HEK293T (cell line): ENCODE measurements at places on chromosomes 1 and 21.

DNA sequence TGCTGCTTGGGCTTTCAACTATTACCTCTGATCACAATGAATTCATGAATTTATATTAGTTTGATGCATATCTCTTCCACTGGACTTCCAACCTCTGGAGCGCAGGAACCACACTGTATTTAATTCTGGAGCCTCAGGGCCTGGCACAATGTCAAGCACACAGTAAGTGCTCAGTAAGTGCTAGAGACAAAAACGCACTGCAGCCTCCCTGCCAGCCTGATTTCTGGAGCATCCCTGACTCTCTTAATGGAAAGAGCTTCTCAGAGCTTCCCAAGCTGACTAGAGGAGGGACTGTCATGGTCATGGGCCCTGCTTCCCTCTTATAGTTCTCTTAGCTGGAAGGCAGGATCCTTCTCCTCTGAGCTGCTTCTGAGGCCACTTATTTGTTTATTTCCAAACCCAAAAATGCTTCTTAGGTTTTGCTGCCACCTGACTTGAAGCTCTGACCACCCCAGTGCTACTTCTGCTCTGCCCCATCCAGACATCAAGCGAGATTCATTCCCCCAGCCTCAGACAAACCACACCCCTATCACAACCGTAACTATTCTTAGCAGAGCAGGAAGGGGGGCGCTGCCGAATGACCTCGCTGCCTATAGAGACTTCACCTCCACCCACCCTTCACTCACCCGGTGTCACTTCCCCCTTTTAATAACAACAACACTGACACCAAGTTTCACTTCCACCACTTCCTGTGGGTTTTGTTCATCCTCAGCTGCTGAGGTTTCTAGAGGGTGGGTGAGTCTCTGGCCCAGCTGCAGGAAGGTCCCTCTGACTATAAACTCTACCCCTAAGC, 33.6 kb downstream of the NUAK2 start:
- DNase-seq = no peak

DNA sequence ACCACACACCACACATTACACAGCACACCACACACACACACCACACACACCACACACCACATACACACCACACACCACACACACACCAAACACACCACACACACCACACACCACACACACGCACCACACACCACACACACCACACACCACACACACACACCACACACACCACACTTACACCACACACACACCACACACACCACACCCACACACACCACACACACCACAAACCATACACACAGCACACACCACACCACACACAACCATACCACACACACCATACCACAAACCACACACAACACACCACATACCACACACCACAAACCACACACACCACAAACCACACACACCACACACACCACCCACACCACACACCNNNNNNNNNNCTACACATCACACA, 40.9 kb upstream of the SIK1 start:
- no peak for DNase-seq

DNA sequence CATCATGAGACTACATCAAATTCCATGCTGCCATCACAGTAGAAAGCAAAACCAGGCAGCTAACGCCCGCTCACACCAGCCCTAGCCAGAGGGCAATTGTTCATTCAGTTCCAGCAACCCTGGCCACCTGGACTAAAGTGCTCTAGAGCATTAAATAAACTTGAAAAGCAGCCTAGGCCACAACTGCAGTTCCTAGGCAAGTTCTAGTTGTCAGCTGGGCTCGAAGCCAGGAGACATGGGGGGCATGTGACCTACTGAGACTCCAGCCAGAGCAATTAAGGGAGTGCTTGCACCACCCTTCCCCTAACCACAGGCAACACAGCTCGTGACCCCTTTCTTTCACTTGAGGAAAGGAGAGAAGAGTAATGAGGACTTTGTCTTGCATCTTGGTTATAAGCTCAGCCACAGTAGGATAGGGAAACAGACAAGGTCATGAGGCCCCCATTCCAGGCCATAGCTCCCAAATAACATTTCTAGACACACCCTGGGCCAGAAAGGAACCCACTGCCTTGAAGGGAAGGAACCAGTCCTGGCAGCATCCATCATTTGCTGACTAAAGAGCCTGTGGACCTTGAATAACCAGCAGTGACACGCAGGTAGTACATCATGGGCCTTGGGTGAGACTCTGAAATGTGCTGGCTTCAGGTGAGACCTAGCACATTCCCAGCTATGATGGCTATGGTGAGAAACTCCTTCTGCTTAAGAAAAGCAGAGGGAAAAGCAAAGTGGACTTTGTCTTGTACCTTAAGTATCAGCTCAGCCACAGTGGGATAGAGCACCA, 77.0 kb downstream of the ZZZ3 start:
- no peak for DNase-seq

DNA sequence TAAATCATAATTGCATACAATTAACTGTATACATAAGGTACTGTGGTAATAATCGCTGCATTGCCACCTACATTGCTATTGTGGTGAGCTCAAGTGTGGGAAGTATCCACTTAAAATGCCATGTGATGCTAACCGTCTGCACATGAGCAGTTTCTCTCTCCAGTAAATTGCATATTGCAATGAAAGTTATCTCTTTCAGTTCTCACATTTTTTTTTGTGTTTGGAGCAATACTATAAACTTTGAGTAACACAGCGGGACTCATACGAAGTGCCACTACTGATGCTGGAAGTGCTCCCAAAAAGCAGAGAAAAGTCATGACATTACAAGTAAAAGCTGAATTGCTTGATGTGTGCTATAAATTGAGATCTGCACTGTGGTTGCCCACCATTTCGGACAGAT, 38.5 kb downstream of the DISC1 start:
- DNase-seq = no peak

GRCh38 chr1:51663105-51663504, 46.2 kb downstream of the OSBPL9 start:
- DNase-seq = no peak

DNA sequence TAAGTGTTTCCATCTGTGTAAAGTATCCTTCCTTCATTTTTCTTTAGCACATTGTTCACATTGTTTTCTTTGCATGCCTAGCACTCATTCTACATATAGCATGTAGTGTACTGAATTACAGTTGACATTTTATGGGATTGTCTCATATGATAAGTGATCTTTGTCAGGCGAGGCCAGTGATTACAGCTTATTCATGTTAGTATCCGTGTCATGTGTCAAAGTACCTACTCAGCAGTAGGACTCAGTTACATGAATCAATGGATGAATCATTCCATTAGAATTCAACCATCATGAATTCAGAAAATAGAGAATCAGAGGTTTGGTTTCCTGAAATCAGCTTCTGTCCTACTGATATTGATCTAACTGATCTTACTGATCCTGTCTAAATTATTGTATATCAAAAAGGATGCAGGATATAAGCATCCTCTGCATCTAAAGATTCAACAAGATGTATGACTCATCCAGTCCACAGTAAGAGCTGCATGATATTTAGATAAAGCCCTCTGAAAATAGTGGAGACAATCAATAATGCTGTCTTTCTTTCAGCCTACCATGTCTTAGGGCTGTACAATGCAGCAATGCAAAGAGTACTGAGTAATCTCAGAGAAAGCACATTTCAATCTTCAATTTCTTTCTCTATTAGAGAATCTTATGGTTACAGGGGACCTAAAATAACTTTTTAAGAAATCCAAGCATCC, 20.7 kb upstream of the HRNR start:
- DNase-seq = no peak

- DNase-seq = no peak
Observed at GRCh38 chr21:33281096-33281652, 15.0 kb downstream of the IL10RB start.

DNA sequence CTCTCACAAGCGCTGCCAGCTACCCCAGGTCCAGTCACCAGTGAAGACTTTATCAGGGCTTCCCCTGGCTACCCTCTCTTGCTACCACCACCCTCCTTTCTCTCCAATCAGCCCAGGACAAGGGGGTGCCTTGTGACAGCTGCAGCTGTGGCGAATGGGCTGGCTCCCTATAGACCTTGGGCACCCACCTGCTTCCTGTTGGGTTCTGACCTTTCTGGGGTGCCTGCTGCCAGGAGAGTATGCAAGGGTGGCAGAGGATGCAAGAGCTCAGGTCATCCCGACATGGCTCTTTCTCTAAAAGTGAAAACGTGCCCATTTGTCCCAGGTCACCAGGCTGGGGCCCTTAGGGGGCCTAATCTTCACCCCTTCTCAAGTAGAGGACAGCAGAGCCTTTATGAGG, 6.6 kb downstream of the KLHDC8A start:
- DNase-seq = no peak

DNA sequence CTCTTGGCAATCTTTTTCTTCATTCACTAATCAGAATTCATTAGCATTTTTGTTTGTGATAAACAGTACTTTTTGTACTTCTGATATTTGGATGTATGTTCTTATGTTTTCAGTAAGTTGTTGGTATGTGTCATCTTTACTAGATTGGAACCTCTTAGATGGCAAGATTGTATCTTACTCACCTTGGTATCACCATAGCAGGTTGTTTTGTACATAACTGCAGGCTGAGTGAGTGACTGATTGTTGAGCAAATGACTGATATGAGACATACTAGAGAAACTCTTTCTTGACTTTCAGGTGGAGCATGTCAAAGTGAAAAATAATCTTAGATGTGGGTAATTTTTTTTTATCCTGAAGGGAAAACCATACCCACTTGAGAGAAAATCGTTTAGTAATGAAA, 173.7 kb downstream of the CLEC20A start:
- no peak for DNase-seq

- no peak for DNase-seq
Observed at GRCh38 chr1:69320757-69321211, 246.9 kb upstream of the LRRC7 start.

DNA sequence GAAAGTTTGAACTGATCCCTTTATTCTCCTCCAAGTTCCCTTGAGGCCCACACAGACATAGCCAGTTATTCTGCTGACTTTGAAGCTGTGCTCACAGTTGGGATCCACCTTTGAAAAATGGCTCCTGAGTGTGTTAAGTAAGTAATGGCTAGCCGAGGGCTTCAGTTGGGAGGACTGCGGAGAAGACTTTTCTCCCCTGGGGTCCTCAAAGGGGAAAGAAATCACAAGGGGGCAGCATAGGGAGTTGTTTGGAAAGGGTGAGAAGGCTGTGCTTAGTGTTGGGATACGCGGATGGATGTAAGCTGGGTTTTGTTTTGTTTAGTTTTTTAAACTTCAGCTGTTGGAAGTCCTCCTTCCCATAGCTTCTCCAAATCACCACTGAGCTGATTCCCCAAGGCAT, 8.3 kb downstream of the PGM1 start:
- no peak for DNase-seq

- DNase-seq = no peak
Observed at GRCh38 chr1:22290611-22291010, 147.7 kb upstream of the WNT4 start.

GRCh38 chr1:172324761-172325160, 95.7 kb upstream of the C1orf105 start:
- no peak for DNase-seq

- no peak for DNase-seq
Observed at GRCh38 chr1:12065872-12066271, 2.8 kb downstream of the TNFRSF8 start.

- DNase-seq = no peak
Observed at GRCh38 chr1:201400212-201400851, 1.2 kb upstream of the LAD1 start.

- DNase-seq = no peak
Observed at GRCh38 chr1:27885621-27886352, 13.4 kb downstream of the THEMIS2 start.

DNA sequence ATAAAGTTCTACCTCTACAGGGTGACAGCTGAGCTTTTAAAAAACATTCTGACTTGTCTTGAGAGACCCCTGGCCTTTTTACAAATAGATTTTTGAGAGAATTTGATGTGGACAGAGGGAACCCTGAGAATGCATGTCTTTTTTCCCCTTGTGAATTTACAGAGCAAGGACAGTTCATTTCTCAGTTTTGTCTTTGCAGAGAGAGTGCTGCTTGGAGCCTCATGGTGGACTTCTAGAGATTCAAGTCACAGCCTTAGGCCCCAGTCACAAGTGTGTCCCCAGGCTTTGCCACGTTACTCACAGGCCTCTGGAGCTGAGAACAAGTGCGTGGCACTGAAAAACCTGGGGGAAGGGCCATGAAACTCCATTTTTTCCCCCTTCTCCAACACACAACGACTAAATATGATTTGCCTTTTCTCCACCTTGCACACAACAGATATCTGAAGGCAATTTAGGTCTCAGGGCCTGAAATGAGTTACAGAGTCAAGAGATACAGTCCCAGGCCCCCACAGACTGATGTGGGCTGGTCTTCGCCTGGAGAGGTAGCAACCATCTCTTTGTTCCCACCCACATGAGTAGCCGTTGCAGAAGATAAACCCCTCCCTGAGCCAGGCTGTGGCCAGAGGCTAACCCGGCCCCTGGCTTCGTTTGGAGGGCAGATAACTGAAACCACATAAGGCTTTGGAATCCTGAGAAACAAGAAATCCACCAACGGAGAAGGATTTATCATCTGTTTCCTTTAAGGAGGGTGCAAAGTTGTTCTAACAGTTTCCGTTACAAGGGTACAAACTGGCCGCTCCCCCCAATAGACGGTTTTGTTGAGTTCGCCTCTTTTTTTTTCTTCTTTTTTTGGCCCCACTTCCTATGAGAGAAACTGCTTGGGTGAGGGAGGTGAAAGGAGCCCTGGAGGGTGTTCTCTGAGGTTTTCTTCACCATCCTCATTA, 1.0 kb upstream of the PIGV start:
- DNase-seq = peak; percentile 27

- peak; percentile 89 for DNase-seq
Observed at GRCh38 chr1:23403735-23404486, 20.6 kb downstream of the TCEA3 start.

- no peak for DNase-seq
Observed at GRCh38 chr1:53373246-53373645, 45.4 kb upstream of the LRP8 start.

- no peak for DNase-seq
Observed at GRCh38 chr1:89806616-89807015, 14.2 kb upstream of the LRRC8D start.

DNA sequence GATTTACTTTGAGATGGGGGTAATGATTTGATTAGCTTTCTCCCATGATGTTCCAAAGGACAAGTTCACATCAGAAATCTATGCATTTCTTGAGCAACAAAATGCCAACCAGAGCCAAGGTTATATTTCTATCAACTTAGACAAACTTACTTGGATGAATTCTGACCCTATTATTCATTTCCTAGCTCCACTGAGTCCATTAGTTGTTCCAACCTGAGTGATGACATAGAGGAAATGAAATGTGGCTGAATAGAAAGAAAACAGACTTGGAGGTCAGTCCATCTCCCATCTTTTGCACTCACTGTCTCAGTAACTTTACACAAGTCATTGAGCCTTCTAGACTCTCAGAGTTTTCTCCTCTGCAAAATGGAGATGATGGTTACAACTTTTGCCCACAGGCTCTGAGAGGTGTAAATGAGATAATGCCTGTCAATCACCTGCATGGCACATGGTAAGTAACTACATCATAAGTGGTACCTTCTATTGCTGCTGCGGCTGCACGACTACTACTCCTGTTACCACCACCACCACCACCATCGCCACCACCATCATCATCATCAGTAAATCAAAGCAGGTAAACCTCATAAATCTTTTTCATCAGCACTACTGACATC, 98.2 kb downstream of the PTPN14 start:
- no peak for DNase-seq
